Eye (tissue), 1 donor: ENCODE measurements at places on chromosomes 1 and 21.
A peak's percentile ranks its signal among the peaks of the same experiment; 100 is the strongest.

DNA sequence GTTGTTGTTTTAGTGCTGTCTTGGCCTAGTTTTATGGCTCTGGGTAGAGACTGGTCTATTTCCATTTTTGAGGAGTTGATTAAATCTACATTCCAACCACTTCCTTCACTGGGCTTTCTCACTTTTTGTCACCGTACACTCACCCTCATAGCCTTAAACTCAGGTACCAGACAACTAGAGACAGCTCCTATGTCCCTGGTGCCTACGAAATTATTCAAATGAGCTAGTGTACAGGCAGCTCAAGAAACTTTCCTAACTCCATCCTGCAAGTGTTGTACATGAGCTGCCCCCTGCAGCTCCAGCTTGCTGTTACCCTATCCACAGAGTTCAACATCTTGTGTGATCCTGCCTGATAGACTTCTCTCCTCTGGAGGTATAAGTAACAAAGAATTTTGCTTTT lies 704.8 kb upstream of the RGS18 start:
- no peak for DNase-seq

- no peak for DNase-seq
These were observed 3.9 kb downstream of the OBSCN start for GRCh38 chr1:228211531-228212414.

- DNase-seq = no peak
These were observed 17.4 kb downstream of the KCNA10 start for GRCh38 chr1:110501488-110502132.

- DNase-seq = no peak
These were observed 3.1 kb downstream of the PRDM2 start for GRCh38 chr1:13703128-13703513.

- DNase-seq = peak; percentile 84
These were observed 36.6 kb downstream of the DEGS1 start for GRCh38 chr1:224219612-224220059.

GRCh38 chr1:230127105-230128054 lies 60.3 kb downstream of the GALNT2 start:
- no peak for DNase-seq

DNA sequence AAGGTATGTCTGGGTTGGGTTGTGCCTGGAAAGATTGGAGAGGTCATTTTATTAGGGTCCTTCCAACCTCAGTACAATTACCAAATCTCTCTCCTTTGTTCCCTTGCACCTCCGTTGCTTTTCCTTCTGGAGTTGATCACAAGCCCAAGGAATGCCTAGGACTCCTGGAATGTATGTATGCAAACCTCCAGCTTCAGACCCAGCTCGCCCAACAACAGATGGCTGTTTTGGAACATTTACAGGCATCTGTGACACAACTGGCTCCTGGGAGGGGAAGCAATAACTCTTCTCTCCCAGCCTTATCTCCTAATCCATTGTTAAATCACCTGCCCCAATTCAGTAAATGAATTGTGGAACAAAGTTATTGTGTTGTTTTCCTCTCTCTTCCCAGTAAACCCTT lies 8.3 kb downstream of the TSACC start:
- no peak for DNase-seq

- no peak for DNase-seq
These were observed 8.7 kb upstream of the PPP1R15B start for GRCh38 chr1:204420039-204421004.

GRCh38 chr1:152623203-152623844 lies 421 bp upstream of the LCE3A start:
- no peak for DNase-seq

DNA sequence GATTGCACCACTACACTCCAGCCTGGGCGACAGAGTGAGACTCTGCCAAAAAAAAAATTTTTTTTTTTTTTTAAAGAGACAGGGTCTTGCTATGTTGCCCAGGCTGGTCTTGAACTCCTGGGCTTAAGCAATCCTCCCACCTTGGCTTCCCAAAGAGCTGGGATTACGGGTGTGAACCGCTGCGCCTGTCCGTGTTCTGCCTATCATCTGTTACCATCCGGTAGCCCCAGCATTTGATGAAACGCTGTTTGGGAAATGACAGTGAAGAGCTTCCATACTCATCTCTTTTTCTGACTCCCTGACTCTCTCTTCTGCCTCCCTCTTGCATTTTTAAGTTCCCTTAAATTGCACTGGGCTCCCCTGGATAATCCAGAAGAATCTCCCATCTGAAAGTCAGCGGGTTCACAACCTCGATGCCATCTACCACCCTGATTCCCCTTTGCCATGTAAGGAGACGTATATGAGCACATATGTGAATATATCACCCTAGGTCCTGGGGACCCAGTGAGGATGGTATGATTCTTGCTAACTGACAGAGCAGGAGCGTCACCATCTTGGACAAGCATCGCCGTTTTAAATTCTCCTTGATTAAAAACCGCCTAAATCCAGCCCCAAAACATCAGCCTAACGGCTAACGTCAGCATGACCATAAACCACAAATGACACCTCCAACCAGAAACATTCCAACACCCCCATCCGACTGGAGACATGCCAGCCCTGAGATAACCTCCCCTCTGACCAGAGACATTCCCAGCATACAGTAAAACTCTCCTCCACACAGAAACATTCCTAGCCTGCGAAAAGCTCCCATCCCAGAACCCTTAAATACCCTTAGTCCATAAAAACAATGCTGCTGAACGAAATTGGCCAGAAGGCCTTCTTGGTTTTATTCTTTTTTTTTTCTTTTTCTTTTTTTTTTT lies 12.4 kb downstream of the TNFRSF8 start:
- no peak for DNase-seq
